ENCODE measurements at places on chromosomes 4 and X. TPM values are rescaled to one million over a fixed set of nuclear protein-coding genes. Genes with fewer than 3 reads are reported as not detected.

DNA sequence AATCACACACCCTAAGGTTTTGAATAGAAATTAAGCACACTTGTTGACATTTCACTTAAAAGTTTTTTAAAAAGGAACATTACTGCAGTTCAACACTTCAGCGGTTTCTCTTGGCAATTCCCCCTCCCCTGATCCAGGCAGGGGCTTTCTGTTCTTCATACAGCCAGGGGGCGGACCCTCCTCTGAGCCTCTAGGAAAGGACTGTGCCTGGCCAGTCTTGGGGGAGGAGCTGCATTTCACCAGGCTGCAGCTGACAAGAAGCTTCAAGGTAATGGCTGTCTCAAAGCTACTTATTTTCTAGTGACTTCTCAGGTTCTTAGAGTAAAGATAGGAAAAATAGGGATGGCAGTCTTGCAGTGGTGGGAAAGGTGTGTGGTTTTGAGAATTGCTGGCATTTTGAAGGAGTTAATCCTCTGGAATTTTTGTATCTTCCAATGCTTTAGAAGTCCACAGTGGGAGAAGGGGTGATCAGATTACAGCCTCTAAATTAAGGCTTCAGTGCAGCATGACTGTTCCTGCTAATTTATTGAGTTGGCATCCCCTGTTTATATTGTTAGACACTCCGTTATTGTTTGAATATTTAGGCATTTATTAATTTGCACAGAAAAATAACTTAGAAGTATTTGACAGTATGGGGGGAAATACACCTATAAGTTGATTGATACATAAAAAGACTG, 33.5 kb downstream of the PWWP3B start:
- DNase-seq = no peak

Gene TEX13C
- not detected for polyA plus RNA-seq

DNA sequence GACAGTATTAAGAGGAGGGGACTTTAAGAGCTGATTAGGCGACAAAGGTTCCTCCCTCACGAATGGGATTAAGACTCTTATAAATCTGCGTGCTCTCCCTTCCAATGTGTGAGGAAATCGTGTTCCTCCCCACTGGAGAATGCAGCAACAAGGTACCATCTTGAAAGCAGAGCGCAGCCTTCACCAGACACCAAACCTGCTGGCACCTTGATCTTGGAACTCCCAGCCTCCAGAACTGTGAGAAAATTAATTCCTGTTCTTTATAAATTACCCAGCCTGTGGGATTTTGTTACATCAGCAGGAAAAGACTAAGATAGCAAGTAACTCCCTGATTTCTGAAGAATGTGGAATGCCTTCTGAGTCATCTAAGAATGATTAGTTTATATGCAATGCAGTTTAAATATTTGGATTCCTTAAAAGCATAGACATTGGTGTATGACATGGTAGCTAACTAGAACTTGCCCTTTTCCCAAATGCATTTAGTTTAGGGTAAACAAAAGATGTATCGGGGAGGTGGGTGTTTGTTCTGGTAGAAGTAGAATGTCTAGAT, 86.1 kb downstream of the USP46 start:
- DNase-seq = peak; percentile 65

- DNase-seq = no peak
These were observed 72.4 kb downstream of the COQ2 start for GRCh38 chr4:83212041-83212851.

DNA sequence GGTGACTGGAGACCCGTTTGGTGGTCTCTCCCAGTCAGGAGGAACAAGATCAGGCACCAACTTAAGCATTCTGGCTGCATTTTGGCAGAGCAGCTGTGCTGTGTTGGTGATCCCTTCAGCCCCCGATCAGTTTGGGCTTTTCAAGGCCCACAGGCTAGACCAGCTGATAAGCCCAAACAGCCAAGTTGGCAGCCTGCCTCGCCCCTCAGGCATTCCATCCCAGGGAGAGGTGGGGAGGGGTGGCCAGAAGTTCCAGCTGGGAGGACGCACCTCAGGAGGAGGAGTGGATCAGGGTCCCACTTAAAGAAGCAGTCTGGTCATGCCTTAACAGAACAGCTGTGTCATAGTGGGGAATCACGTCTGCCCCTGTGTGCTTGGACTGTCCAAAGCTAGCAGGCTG, 105.8 kb downstream of the CHIC1 start:
- DNase-seq = no peak

- no peak for DNase-seq
These were observed 23.9 kb downstream of the SORBS2 start for GRCh38 chr4:185787926-185788679.

Gene NXF2B
- not detected for polyA plus RNA-seq

- DNase-seq = no peak
These were observed 62.5 kb downstream of the DCAF8L1 start for GRCh38 chrX:27918799-27919198.

- no peak for DNase-seq
These were observed 21.9 kb downstream of the RASL11B start for GRCh38 chr4:52883707-52884669.

DNA sequence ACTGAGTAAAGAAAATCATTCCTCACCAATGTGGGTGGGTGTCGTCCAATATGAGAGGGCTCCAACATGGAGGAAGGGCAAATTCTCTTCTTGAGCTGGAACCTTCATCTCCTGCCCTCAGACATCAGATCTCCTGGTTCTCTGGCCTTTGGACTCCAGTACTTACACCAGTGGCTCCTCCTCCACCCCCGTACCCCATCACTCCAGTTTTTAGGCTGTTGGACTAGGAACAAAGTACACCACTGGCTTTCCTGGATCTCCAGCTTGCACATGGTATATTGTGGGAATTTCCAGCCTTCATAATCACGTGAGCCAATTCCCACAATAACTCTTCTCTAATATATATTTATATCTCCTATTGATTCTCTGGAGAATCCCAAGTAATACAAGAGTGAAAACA, 196.9 kb downstream of the PDHA2 start:
- no peak for DNase-seq

Gene AWAT1
- polyA plus RNA-seq = not detected

DNA sequence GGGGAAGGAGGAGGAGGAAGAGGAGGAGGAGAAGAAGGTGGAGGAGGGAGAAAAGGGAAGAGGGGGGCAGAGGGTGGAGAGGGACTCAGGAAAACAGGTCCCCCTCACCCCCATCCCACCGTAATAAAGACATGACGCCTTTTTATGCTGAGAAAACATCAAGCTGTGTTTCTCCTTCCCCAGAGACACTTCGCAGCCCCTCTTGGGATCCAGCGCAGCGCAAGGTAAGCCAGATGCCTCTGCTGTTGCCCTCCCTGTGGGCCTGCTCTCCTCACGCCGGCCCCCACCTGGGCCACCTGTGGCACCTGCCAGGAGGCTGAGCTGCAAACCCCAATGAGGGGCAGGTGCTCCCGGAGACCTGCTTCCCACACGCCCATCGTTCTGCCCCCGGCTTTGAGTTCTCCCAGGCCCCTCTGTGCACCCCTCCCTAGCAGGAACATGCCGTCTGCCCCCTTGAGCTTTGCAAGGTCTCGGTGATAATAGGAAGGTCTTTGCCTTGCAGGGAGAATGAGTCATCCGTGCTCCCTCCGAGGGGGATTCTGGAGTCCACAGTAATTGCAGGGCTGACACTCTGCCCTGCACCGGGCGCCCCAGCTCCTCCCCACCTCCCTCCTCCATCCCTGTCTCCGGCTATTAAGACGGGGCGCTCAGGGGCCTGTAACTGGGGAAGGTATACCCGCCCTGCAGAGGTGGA, 45.3 kb upstream of the SHOX start:
- DNase-seq = no peak

DNA sequence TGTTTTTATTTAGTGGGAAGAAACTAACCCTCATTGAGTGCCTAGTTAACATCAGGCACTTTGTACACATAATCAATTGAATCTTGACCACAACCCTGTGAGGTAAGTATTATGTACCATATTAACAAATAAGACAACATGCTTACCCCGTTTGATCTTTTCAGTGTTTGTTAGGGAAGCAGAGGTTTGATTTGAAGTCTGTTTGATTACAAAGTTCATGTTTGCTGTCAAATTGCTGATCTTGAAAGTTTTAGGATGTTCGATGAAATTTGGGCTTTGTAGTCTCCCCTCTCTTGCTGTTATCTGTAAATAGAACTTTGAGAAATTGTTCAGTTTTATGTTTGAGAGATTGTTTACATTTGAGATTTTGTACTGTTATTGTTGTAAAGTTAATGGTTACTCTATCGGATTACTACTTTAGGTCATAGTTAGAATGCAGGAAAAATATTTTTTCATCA, 13.4 kb upstream of the ADH4 start:
- DNase-seq = no peak

Gene RHOXF2
- not detected for polyA plus RNA-seq

GRCh38 chr4:167492007-167492406, 257.7 kb upstream of the SPOCK3 start:
- DNase-seq = no peak

Gene SH3RF1
- polyA plus RNA-seq = 10.4 TPM

DNA sequence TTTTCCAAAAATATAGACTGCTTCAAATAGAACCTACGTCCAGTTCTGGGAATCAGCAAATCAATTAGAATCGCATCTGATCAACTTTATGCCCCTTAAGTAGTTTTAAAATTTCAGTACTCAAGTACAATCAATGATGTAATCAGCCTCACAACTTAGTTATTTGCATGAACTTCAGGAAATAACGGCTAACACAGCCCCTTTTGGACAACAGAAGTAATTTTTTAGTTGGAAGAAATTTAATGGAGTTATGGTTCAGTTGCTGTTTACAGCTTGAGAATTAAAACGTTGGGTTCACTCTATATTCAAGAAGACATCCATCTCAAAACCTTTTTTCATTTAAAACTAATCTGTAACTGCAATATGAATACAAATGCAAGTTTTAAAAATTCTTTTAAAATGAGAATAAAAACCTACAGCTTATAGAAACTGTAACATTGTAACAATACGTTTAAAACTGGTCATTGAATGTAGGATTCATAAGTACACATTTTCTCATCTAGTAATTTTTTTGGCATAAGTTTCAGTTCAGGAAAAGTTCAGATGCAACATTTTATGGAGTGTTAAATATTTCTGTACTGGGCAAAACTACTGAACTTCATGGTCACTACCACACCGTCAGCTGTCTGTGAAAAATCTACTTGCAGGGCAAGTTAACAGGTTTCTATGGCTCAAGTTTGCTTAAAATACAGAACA, 956 bp downstream of the TAPT1 start:
- no peak for DNase-seq

Gene SUPT20HL2
- not detected for polyA plus RNA-seq

DNA sequence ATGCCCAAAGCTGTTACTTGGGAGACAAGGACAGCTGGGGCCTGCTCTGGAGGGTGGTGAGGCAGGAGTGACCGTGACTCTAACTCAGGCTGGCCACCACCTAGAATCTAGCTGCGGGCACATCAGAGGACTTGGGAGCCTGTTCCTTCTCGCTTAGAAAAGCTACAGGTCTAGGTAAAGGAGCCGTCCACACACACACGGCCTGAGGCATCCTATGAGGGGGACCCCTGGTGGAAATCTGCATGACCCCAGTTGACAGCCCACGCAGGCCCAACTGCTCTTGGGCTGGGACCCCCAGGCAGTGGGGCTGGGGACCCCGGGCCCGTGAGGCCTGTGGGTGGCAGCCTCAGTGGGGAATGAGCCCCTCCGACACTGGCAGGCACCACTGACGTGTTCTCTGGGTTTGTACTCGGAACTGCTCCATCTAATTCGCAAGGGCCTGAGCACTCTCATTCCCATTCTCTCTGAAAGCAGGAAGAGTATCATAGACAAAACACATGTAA, 75.6 kb downstream of the ACOX3 start:
- no peak for DNase-seq

DNA sequence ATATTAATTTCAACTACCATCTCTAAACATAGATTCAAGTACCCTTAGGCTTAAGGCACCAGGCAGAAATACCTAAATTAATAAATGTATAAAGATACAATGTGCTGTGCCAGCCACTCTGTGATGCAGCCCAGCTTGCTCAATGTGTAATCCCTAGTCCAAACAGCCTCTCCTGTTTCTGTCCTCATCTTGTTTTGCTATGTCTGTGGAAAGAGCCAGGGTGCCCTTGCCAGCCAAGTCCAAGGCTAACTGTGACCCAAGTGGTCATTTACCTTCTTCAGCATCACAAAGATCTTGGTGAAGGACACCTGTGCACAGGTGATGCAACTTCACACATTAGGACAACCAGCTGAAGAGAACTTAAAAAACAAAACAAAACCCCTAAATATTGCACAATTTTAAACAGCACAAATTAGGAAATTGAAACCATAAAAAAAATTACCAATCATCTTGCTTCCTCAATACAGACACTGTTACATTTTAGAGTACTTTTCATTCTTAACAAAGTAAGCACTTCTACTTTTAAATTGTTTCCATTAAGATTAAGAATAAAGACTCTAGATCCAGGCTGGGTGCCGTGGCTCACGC, 89.6 kb downstream of the C4orf51 start:
- DNase-seq = no peak

GRCh38 chrX:129600981-129601424, 53.8 kb downstream of the APLN start:
- no peak for DNase-seq

GRCh38 chr4:83454686-83455085, 937 bp downstream of the HELQ start:
- DNase-seq = no peak

Gene CT45A10
- not detected for polyA plus RNA-seq

Gene IL1RAPL1
- 0.68 TPM for polyA plus RNA-seq

Gene NXF2
- polyA plus RNA-seq = not detected

GRCh38 chr4:22417408-22417807, 98.5 kb downstream of the ADGRA3 start:
- no peak for DNase-seq

DNA sequence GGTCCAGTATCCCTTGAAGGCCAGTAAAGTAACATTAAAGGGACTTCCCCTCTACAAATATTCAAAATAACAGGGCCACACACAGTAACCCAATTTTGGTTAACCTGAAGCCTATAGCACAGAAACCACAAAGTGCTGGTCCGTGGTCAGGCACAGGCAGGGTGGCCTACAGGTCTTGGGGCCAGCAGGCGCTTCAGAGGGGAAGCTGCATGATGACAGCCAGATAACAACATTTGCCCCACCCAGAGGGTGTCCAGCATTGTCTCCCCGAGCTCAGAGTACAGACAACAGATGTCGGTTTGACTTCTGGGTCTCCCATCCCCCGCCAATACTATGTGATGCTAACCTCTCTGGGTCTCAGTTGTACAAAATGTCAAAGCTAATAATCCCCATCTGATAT, 51.1 kb downstream of the SH3KBP1 start:
- no peak for DNase-seq

DNA sequence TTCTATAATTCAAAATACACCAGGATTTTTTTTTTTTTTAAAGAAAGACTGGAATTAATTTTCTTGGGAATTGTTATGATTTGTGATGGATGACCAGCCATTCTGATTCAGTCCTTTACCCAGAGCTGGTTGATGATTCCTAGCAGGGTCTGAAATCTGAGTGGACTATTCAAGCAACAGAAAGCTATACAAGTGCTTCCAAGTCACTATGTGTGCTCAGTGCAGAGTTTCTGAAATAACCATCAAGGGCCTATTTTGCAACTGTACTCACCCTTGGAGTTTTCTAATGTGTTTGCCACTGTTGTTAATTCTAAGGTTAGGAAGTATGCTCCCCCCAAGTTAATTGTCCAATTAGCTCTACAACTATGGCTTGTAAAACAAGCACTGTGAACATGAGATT, 137.7 kb upstream of the RAPGEF2 start:
- DNase-seq = no peak

- DNase-seq = no peak
These were observed 159.9 kb downstream of the SCFD2 start for GRCh38 chr4:53205970-53206369.

Gene ERCC6L
- polyA plus RNA-seq = 1.7 TPM

Gene FABP2
- not detected for polyA plus RNA-seq
